ENCODE measurements at places on chromosomes 2 and 18.

DNA sequence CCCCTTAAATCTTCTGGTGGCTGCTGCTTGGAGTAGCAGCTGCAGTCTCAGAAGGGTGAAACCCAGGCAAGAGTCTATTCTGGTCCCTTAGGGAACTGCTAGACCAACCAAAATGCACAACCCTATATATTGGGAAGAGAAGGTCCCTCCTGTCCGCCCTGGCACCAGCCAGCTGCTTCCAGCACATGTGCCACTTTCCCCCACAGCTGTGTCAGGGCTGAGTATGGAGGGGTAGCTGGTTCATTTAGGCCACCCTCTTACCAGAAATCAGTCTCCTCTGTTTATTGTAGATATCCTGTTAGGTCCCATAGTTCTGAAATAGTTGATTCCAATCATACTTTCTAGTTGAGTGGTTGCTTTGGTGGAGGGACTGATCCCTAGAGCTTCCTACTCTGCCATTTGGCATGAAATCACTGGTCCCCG lies 68.9 kb downstream of the BIRC6 start:
- no peak for DNase-seq

- DNase-seq, result no peak
These were observed 17.7 kb downstream of the MRO start for GRCh38 chr18:50802141-50802540.

DNA sequence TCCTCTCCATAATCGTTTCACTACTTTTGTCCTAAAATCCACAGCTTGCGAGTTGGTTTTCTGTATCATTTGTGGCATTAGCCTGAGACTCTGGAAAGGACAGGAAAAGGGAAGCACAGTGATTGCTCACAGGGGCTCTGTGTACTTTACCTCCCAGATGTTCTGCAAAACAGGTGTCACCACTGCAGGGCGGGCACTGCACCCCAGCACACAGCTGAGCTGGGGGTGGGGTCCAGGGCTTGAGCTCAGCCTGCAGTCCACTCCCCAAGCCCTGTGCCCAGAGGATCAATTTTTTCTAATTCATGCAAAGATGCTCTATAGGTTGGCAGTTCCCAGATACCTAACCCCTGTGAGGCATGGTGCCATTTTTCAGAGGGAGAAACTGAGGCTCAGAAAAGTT lies 119.4 kb upstream of the GLI2 start:
- no peak for DNase-seq

DNA sequence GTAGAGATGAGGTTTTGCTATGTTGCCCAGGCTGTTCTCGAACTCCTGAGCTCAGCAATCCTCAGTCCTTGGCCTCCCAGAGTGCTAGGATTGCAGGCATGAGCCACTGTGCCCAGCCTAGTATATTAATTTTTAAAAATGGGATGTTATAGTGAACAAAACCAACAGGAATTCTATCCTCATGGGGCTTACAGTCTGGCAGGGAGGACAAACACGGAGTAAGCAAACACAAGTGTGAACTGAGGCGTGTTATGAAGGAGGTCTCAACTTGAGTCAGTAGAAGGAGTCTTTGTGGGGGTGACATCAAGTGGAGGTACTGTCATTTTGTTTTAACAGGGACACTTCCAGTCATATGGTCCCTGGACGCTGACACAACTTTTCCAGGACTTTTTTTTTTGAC lies 33.1 kb downstream of the EMILIN2 start:
- DNase-seq, result no peak

DNA sequence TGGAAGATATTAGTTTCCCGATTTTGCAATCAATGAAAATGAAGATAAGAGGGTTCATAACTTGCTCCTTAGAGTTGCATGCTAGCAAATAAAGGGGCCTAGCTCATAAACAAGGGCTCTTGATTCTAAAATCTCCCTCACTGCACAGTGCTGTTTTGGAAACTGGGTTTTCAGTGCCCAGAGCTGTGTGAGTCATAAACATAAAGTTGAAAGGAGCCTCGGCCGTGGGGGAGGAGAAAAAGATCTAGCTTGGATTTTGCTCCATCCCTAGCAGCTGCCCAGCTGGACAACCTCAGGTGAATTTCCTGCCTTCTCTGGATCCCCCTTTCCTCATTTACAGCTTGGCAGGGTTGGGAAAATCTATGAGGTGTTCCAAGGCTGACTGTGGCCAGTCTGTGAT lies 42.5 kb downstream of the LYPD1 start:
- DNase-seq, result no peak

GRCh38 chr2:99489063-99489760 lies 605 bp downstream of the REV1 start:
- no peak for DNase-seq

GRCh38 chr2:171441470-171441869 lies 7.4 kb downstream of the DCAF17 start:
- no peak for DNase-seq

DNA sequence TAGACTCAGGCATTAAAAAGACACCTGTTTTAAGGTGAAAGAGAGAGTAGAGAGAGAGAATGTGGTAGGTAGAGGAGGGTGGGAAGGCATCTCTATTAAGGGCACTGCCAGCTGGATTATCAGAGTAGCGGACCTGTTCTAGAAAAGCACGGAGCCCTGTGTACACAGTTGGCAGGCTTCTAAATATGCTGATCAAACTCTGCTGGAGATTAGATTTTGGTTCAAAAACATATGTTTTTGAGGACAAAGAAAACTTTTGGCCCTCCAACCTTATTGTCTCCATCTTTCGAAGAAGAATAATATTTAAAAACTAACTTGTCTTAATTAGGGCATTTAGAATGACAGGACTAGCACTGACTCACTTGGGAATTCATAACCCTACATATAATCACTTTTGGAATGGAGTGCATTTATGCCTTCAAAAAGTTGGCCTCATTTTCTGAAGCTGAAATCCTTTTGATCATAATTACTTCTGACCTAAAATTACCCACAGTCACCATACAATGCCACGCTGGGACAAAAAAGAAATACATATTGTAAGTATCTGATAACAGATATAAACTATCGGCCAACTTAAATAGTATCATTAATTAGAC lies 254.6 kb downstream of the MEIS1 start:
- DNase-seq, result no peak

DNA sequence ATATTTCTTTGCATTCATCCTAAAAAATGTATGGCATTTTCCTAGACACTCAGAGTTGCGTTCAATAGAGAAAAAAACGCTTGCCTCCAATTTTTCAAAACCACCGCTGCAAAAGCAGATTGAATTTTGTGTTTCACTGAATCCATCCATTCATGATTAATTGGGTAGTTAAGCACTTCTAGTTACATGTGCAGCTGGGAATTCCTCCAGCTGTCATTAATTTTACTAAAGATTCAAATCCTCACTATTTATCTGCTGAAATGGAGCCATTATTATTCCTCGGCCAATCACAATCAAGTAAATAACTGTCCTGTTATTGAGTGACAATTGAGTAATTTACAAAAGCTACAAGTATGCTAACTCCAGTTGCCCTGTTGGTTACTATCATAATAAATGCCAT lies 75.8 kb upstream of the ARL5A start:
- no peak for DNase-seq

DNA sequence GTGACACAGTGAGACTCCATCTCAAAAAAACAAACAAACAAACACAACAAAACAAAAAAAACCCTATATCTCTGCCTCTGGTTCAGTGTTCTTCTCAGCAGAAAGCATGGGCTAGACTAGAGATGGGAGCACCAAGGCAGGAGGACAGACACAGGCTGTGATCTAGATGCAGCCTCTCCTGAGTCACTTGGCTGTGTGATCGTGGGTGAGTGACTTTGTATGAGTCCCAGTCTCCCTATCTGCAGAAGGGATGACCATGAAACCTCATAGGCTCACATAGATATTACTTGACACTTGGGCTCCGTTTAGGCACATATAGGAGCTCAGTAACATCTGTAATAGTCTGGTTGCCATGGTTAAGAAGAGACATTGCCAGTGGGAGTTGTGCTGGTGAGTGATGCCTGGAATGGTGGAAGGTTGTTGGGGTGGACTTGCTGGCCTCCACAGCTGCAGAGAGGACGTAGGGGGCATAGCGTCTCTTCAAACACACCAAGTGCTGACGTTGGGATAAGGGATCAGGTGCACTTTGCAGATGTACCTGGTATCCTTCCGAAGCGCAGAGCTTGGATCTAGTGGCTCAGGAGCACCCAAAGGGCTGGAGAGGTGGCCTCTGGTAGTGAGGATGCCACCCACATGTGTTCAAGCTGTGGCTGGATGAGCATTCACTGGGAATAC lies 318.9 kb upstream of the HS6ST1 start:
- DNase-seq, result no peak

GRCh38 chr18:11121443-11121849 lies 27.9 kb downstream of the PIEZO2 start:
- DNase-seq, result no peak

GRCh38 chr2:870426-870825 lies 80.2 kb upstream of the SNTG2 start:
- no peak for DNase-seq

GRCh38 chr2:173271135-173271534 lies 83.5 kb upstream of the CDCA7 start:
- no peak for DNase-seq

- DNase-seq, result no peak
These were observed 296.8 kb upstream of the ZNF521 start for GRCh38 chr18:25648716-25649260.

- no peak for DNase-seq
These were observed 112.5 kb downstream of the FAM210A start for GRCh38 chr18:13613591-13614501.

Measured in activated T-helper 9 cell treated with anti-CD3 and anti-CD28 coated beads, Interleukin-2, amount 50 U/mL, for 16 hours (primary cell).